Mesothelial cell of epicardium (in vitro differentiated cells): ENCODE measurements at places on chromosomes 3 and 15. TPM values are rescaled to one million over a fixed set of nuclear protein-coding genes. Genes with fewer than 3 reads are reported as not detected.

LYSMD2 gene
- 1.8 to 2.1 TPM (median 1.9 TPM) in 3 replicates for total RNA-seq

NOX5 gene
- 0.07 to 0.20 TPM (median 0.14 TPM) in 3 replicates for total RNA-seq

PCOLCE2 gene
- total RNA-seq, result 3.8 to 4.6 TPM (median 4.2 TPM) in 3 replicates

KLF15 gene
- total RNA-seq, result 1.1 to 1.9 TPM (median 1.4 TPM) in 3 replicates

RIOX2 gene
- total RNA-seq, result 17.3 to 20.5 TPM (median 20.0 TPM) in 3 replicates

DGKG gene
- 0.04 to 0.38 TPM (median 0.16 TPM) in 3 replicates for total RNA-seq

C3orf70 gene
- 2.8 to 3.2 TPM (median 3.0 TPM) in 3 replicates for total RNA-seq

CRABP1 gene
- 144 to 156 TPM (median 155 TPM) in 3 replicates for total RNA-seq

SUCNR1 gene
- total RNA-seq, result 0.13 to 0.18 TPM (median 0.13 TPM) in 3 replicates

TSPAN3 gene
- total RNA-seq, result 301 to 312 TPM (median 307 TPM) in 3 replicates

LRTM1 gene
- total RNA-seq, result not detected in 3 replicates

PLCL2 gene
- total RNA-seq, result 3.6 to 3.7 TPM (median 3.6 TPM) in 3 replicates

CD200 gene
- 25.7 to 26.6 TPM (median 25.9 TPM) in 3 replicates for total RNA-seq

UBE2E1 gene
- total RNA-seq, result 89.9 to 93.3 TPM (median 90.4 TPM) in 3 replicates

MESP2 gene
- total RNA-seq, result 0.29 TPM in 1 of 3 replicates, not detected in the others

PRR20G gene
- not detected in 3 replicates for total RNA-seq

CHRFAM7A gene
- total RNA-seq, result 0.33 to 1.5 TPM (median 0.99 TPM) in 3 replicates

PPARG gene
- 10.1 to 13.3 TPM (median 11.7 TPM) in 3 replicates for total RNA-seq

CD80 gene
- total RNA-seq, result 0.18 to 0.38 TPM in 2 of 3 replicates, not detected in the other

IGF2BP2 gene
- 191 to 201 TPM (median 191 TPM) in 3 replicates for total RNA-seq

CHRD gene
- total RNA-seq, result 5.6 to 6.8 TPM (median 6.4 TPM) in 3 replicates

DUOX2 gene
- 1.5 to 2.3 TPM (median 1.6 TPM) in 3 replicates for total RNA-seq

HHATL gene
- not detected in 3 replicates for total RNA-seq

EBLN2 gene
- 10.5 to 11.3 TPM (median 10.7 TPM) in 3 replicates for total RNA-seq

DUT gene
- 78.7 to 81.2 TPM (median 79.7 TPM) in 3 replicates for total RNA-seq

ZNF502 gene
- not detected in 3 replicates for total RNA-seq

ADGRG7 gene
- not detected in 3 replicates for total RNA-seq

ZMYND10 gene
- total RNA-seq, result 0.54 to 1.00 TPM (median 0.83 TPM) in 3 replicates

GOLGA6A gene
- total RNA-seq, result 0.20 to 0.94 TPM (median 0.29 TPM) in 3 replicates

RYR3 gene
- 2.9 to 3.8 TPM (median 2.9 TPM) in 3 replicates for total RNA-seq

EEF1AKMT4 gene
- total RNA-seq, result 3.8 to 4.9 TPM (median 4.2 TPM) in 3 replicates

SPATA12 gene
- total RNA-seq, result not detected in 3 replicates

CORO2B gene
- total RNA-seq, result 1.00 to 1.1 TPM (median 1.1 TPM) in 3 replicates

STAC gene
- 1.4 to 2.3 TPM (median 1.9 TPM) in 3 replicates for total RNA-seq
